ENCODE measurements at places on chromosomes 3 and 15.

DNA sequence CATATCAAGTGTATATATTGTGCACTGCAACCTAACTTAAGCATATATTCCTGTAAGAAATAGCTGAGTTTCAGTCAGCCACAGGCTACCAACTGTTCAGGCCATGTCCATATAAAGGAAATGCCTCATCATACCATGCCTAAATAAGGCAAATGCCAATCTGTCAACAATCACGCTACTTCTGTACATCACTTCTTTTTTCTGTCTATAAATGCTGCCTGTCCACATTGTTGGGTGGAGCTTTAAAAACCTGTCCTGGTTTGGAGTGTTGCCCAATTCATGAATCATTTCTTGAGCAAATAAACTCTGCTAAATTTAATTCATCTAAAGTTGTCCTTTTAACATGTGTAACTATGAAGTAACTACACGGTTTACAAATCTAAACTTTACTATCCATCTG is 1091.9 kb downstream of the NSUN3 start:
- peak; percentile 24 for DNase-seq

DNA sequence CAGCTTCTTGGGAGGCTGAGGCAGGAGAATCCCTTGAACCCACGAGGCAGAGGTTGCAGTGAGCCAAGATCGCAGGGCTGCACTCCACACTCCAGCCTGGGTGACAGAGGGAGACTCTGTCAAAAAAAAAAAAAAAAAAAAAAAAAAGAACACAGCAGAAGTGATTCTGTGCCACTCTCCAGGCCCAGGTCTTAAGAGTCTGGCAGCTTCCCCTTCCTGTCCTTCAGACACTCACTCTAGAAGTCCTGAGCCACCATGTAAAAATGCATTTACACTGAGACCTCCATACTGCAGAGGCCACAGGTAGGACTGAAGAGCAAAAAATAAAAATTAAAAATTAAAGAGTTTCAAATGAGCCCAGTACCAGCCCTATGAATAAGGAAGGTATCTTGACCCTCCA is 11.8 kb upstream of the CDV3 start:
- no peak for DNase-seq

- DNase-seq = no peak
Measured at GRCh38 chr3:183252973-183253527, at the start of gene B3GNT5. Gene B3GNT5 (plus strand): TSS chr3:183253253. CDS start chr3:183269799, 16,546 bp downstream.

DNA sequence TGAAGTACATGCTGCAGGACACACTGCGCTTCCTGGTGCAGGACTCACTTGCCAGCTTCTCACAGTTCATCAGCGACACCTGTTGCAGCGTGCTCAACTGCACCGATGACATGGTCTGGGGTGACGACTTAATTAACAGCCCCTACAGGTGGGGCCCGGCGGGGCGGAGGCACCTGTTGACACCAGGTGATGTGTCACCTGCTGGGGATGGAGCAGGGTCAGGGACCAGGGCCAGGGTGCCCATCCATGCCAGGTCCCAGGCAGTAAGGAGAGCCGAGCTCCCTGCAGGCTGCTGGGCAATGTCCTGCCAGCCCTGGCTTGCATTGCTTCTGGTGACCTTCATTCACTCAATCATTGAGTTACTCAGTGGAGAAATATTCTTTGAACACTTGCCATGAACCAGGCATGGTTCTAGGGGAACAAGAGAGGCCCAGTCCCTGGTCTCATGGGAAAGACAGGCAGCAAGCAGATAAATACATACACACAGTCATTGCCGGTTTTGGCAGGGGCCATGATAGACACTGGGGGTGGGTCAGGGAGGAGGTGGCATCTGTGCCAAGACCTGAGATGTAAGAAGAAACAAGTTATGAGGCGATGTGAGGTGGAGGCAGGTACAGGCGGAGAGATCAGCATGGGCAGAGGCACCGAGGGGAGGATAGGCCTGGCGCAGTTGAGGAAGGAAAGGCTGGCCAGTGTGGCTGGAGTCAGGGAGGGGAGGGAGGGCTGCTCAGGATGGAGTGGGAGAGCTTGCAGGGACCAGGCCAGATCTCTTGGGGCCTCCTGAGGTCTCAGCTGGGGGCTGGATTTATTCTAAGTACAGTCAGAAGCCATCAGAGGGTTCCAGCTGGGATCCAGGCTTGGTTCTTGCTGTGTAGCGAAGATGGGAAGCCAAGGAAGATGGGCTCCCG is 30.8 kb downstream of the DNAH1 start:
- peak; percentile 65 for DNase-seq

DNA sequence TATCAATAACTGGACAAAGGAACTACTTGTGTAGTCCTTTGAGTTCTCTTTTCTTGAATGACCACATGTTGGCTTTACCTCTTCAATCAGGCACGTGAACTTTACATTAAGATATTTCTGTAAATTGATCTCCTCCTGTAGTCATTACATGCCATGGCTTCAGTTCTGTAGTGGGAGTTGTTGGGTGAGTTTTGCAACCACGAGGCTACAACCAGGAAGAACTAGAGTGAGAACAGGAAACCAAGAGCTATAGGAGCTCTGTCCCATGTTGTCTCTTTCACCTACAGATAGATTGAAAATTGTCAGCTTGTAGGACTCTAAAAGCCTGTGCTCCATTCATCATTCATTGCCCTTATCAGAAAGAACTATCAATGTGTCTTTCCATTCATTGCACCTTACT is 2.0 kb downstream of the RSRC1 start:
- no peak for DNase-seq
